ENCODE measurements at places on chromosomes 5 and 9. TPM values are rescaled to one million over a fixed set of nuclear protein-coding genes. Genes with fewer than 3 reads are reported as not detected.

The SUSD1 gene
- total RNA-seq, result 37.0 TPM

The PPP2R2B gene
- 0.35 TPM for total RNA-seq

The BTNL3 gene
- not detected for total RNA-seq

The SYNPO gene
- total RNA-seq, result 94.7 TPM
